ENCODE measurements at places on chromosomes 5 and 9.

DNA sequence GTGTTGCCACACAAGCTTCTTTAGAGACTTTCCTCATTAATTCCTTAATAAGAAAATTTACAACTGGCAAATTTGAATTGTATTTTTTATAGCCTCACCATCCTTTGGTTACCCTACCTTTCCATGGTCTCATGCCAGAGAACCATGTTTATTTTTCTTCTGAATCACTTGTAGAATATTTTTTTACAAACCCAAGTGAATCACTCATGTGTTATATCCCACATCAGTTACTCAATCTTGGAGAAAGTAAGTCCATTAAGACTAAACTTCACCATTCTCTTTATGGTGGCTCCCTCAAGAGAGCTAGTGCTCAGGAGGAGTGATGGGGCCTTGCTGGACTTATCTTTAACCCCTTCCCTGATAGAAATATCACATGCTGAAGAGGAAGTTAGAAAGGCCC, 128.9 kb downstream of the SUSD1 start:
- no peak for DNase-seq

DNA sequence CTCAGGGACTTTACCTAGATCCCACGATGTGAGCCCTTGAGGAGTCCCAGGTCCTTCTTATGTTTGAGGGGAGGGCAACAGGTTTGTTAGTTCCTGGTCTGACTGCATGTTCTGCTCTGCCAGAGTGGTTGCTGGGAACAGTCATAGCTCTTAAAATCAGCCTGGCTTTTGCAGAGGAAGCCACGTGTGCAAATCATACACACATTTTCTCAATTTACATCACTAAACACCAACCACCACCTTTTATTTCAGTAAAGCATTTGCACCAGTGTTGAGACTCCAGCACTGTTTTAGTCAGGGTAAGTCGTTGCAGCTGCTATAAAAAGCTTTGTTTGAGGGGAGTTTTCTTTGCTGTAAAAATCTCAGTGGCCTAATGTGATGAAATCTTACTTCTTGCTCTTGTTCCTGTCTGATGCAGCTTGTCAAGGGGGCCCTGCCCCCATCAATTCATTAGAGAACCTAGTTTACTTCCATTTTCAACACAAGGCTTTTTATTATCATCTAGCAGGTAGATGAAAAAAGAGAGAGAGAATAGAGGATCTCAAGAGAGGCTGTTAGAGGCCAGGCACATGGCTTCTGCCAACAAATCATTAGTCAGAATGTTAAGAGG, 70.3 kb upstream of the VCAN start:
- DNase-seq, result no peak

DNA sequence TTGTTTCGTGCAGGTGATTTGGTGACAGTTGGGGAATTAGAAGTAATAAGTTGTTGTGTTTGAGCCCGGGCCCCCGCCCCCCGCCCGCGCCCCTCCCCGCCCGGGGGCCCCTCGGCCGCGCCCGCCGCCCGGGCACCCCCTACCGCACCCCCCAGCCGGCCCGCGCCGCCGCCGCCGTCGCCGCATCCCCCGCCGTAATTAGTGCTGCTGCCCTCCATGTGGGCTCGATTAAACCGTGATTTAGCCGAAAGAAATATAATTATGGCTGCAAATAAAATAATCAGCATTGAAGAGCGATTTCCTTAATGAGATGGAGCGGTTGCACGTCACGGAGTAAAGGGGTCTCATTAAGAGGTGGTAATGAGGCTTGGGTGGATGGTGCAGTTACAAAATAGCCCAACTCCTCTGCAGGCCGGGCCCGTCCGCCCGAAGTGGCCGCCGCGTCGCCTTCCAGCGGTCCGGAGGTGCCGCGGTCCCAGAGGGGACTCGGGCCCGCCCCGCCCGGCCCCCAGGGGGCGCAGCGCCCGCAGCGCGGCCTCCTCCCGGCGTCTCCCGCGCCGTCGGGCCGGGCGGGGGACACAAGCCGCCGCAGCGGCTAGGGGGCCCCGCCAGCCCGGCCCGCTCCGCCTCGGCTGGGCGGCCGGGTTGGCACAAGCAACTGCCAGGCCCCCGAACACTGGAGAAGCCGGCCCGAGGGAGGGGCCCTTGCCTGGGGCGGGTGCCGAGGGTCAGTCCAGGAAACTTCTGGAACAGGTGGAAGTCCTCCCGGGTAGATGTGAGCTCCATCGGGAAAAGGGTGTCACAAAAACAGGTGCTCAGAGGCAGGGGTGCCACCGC, 6.9 kb upstream of the OTP start:
- DNase-seq, result peak; percentile 58

GRCh38 chr9:2173170-2173569, 158.0 kb downstream of the SMARCA2 start:
- no peak for DNase-seq

- DNase-seq, result no peak
Measured at GRCh38 chr5:156095709-156096241, 231.2 kb upstream of the SGCD start.

GRCh38 chr9:34465468-34465867, 6.9 kb downstream of the DNAI1 start:
- no peak for DNase-seq

- DNase-seq, result no peak
Measured at GRCh38 chr5:35502206-35502605, 115.5 kb upstream of the SPEF2 start.

GRCh38 chr9:73780916-73781315, 629.3 kb downstream of the ANXA1 start:
- no peak for DNase-seq

DNA sequence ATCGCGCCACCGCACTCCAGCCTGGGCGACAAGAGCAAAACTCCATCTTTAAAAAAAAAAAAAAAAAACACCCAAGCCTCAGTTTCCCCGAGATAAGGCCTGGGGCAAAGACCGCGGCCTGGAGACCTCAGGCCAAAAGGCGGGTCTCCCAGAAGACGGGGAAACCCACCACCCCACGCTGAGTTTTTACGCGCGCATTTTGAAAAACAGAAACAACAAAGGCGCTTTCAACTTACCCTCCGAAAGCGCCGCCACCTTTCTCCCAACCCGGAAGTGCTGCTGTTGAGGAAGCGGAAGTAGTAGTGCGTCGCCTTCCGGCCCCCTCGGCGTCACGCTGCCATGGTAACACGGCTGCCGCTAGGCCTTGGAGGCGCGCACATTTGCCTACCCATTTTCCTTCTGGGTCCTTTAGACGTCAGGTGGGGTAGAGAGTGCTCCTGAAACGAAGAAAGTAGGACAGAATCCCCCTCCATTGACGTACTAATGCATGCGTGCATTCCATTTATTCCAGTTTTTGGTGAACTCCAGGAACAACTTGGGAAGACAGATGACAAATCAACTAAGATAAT, at the start of gene TTF1:
Gene TTF1 (minus strand): TSS at position 287 of the 569 bp plus-strand sequence. CDS start 4,019 bp downstream, outside the sequence.
- peak; percentile 88 for DNase-seq

DNA sequence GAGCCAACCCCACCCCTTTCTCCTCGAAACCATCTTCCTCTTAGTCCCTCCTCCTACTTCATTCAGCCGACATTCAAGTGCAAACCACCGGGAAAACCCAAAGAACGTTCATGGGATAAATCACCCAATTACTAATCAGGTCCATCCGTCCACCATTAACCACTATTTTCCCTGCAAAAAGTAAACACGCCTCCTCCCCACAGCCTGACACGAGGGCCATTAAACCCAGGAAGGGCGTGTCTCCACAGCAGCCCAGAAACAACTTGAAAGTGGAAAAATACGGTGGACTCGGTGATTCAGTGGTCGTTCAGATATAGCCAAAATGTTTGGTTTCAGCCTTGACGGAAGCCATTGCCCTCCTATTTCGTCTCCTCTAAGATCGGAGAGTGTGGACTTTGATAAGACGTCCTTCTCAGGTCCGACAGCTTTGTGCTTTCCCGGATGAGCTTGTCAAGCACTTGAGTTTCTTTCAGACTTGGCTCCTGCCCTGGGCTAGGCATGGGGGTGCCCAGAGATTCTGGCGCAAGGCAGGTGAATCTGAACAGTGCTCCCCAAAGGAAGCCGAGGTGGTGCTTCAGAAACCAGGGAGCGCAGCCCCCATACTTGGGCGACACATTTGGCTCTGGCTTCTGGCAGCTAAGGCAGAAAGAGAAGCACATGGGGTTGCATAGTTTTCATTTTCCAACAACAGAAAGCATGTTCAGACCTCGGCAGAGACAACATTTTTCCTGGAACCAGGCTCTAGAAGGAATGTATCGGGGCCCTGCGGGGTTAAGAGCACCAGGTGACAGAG, 56.6 kb downstream of the SMIM23 start:
- DNase-seq, result no peak

Data from glutamatergic neuron (in vitro differentiated cells).